ENCODE measurements at places on chromosomes 3 and 15. TPM values are rescaled to one million over a fixed set of nuclear protein-coding genes. Genes with fewer than 3 reads are reported as not detected.

FAM3D gene
- total RNA-seq: 0.66 TPM

CCR1 gene
- not detected for total RNA-seq

TRIM42 gene
- total RNA-seq: not detected

SPTBN5 gene
- total RNA-seq: 12.0 TPM

CSPG4 gene
- 0.04 TPM for total RNA-seq

THAP10 gene
- total RNA-seq: 3.3 TPM

HTR3E gene
- total RNA-seq: not detected

NMNAT3 gene
- 0.86 TPM for total RNA-seq

TRIM71 gene
- not detected for total RNA-seq

BBS4 gene
- total RNA-seq: 5.4 TPM

MST1R gene
- total RNA-seq: 1.0 TPM

PLIN1 gene
- total RNA-seq: 0.07 TPM

SLC27A2 gene
- total RNA-seq: not detected

TXNRD3 gene
- 12.7 TPM for total RNA-seq

ITGB5 gene
- 184 TPM for total RNA-seq

SH2D7 gene
- total RNA-seq: not detected

SCN11A gene
- total RNA-seq: 0.07 TPM

RYR3 gene
- under 0.01 TPM for total RNA-seq

MUC13 gene
- total RNA-seq: not detected

SEMA3B gene
- total RNA-seq: 0.53 TPM

FEZF2 gene
- not detected for total RNA-seq

PCOLCE2 gene
- total RNA-seq: 12.1 TPM

CCDC54 gene
- not detected for total RNA-seq

GOLGA8J gene
- total RNA-seq: not detected

KIF9 gene
- total RNA-seq: 11.7 TPM

SERPINI1 gene
- total RNA-seq: 0.78 TPM

IL5RA gene
- total RNA-seq: not detected

ST3GAL6 gene
- total RNA-seq: 27.6 TPM

FAM174B gene
- 0.25 TPM for total RNA-seq

CILP gene
- total RNA-seq: not detected

HGD gene
- total RNA-seq: not detected

SAMD7 gene
- total RNA-seq: not detected

PRTG gene
- 0.92 TPM for total RNA-seq

PP2D1 gene
- not detected for total RNA-seq

C3orf85 gene
- not detected for total RNA-seq

EDEM1 gene
- total RNA-seq: 26.2 TPM

LRRC15 gene
- total RNA-seq: not detected

PLA2G4D gene
- total RNA-seq: not detected

RARB gene
- total RNA-seq: 28.9 TPM

NEK10 gene
- total RNA-seq: 5.6 TPM

DNAJC13 gene
- total RNA-seq: 63.0 TPM

CPN2 gene
- not detected for total RNA-seq

IL12A gene
- 0.40 TPM for total RNA-seq

CHAC1 gene
- 4.7 TPM for total RNA-seq

GJD2 gene
- not detected for total RNA-seq

RAP2B gene
- total RNA-seq: 54.0 TPM

SGO1 gene
- total RNA-seq: 5.4 TPM

WNT5A gene
- total RNA-seq: 0.07 TPM

TRH gene
- not detected for total RNA-seq

TMEM207 gene
- not detected for total RNA-seq

CTXN2 gene
- total RNA-seq: under 0.01 TPM

SATB1 gene
- total RNA-seq: 17.5 TPM

RTP3 gene
- 0.07 TPM for total RNA-seq

Data from pulmonary artery endothelial cell (primary cell).